ENCODE measurements at places on chromosomes 2 and 18.
A peak's percentile ranks its signal among the peaks of the same experiment; 100 is the strongest.

DNA sequence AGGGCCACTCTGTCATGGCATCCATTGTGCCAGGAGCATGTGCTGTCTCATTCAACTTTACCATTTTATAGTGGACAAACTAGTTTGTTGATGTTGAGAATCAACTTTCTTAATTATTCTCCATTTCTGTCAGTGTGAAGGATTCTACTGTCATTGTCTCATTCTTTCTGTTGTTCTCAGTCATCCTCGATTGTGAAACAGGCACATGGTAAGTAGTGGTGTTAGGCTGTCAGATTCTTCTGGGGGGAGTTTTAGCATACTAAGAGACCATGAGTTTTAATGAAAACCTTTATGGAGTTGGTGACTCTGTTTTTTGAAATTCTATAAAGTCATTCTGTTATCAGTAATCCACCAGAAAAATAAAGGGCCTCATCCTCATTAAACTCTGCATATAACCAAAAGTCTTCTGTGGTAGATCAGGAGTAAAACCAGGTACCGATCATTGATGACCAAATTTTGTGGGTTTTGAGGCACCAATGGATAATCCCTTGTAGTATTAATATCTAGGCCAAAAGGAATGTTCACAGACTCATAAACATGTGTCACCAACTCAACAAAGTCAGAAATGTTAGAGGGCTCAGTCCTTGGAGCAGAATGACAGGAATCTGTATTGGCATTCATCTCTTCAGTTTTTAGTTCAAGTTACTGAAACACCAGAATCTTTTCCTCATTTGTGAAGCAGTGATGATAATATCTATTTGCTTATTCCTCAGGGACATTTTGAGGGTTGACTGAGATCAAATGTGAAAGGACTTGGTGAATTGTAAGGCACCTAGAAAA lies 73.2 kb downstream of the CERS6 start:
- no peak for DNase-seq

GRCh38 chr2:118902266-118903028 lies 39.5 kb upstream of the MARCO start:
- DNase-seq = no peak

GRCh38 chr2:118874324-118874723 lies 26.9 kb upstream of the EN1 start:
- no peak for DNase-seq

- peak; percentile 74 for DNase-seq
These were observed 136.8 kb downstream of the NEDD4L start for GRCh38 chr18:58180738-58181353.

- no peak for DNase-seq
These were observed 200.6 kb downstream of the WDR7 start for GRCh38 chr18:56851774-56852173.

DNA sequence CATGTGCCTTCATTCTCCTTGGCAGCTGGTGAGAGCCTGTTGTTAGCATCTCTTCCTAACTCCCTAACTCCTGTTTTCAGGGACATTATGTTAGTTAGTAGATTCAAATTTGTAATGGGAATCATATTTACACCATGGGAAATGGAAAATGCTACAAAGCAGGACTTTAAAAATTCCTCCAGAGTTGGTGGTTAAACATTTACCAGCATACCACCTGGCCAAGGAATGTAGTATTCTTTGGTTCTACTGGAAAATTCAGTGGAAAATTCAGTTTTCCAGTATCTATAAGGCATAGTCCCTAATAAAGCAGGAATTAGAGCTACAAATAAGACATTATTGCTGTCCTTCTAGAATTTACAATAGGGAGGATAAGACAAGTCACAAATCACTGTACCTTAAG lies 291.7 kb downstream of the GPD2 start:
- DNase-seq = no peak

DNA sequence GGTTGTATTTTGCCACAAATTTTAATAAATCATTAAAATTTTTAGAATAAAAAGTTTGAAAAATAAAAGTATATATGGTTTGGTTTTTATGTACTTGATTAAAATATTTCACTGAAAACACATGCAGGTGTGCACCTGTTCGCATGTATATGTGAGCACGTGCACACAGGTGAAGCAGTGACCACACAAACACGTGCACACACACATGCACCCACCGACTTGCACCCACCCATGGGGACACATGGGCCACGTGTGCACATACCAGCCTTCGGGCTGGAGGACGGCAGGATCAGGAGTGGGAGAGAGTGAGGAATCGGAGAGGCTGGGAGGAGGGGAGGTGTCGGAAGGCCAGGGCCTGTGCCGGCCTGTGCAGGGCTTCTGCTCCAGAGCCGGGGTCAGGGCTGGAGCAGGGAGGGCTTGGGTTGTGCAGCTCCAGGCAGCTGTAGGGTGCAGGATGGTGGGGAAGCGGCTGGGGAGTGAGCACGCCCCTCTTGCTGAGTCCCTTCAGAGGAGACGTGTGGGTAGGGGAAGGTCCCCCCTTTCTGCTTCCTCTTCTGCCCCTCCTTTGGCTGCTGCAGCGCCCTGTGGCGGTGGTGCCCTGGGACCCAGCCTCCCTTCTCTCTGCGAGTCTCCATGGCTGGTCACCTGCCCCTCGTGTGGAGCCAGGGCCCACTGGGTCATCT lies 106.9 kb upstream of the HDAC4 start:
- DNase-seq = no peak

GRCh38 chr2:14712111-14712510 lies 79.6 kb downstream of the LRATD1 start:
- no peak for DNase-seq

GRCh38 chr2:225027061-225027762 lies 15.1 kb downstream of the DOCK10 start:
- no peak for DNase-seq

DNA sequence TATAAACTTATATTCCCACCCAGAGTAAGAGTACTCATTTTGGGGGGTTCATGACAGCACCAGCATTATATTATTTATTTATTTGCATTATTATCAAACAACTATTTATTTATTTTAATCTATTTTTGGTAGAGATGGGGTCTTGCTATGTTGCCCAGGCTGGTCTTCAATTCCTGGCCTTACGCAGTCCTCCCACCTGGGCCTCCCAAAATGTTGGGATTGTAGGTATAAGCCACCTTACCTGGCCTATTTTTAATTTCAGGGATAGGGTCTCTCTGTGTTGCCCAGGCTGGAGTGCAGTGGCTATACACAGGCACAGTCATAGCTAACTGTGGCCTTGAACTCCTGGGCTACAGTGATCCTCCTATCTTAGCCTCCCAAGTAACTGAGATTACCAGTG lies 30.7 kb downstream of the GEMIN6 start:
- DNase-seq = no peak
